ENCODE measurements at places on chromosomes 11 and 22.

- no peak for DNase-seq
These were observed 3.3 kb downstream of the BRD1 start for GRCh38 chr22:49824185-49824925.

DNA sequence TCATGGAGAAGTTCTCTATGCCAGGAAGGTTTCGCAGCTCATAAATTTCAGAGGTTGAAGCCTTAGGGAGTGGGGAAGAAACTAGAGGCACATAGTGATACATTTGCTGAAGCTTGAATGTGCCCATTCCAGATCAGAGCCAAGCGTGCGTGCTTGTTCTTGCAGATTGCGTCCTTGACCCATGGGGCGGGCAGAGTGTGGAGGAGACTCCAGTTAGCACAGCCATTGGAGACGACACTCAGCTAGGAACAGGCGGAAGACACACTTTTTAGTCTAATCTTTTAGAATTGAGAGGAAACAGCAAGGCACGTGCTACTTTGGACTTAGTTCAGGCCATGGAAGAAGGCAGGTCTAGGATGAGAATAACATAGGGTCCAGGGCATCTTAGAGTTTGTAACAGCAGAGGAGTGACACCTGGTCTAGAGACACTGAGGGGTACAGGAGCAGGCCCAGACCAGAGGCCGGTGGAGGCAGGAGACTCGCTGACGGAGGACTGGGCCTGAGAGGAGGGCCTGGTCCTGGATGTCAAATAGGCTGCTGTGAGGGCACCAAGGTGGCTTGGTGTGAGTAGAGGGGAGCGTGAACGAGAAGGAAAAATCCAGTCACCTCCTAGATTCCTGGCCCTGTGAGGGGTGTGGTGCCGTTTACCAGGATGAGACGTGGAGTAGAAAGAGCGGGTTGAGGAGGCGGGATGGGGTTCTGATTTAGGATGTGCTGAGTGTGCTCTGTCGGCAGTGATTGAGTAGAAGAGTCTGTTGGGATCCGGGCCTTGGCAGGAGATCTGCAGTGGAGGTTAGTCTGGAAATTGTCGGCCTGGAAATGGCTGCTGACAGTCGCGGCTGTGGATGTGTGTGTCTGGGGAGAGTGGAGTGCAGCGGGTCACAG, 154.7 kb downstream of the TBC1D22A start:
- no peak for DNase-seq

GRCh38 chr11:17801166-17801565, 66.6 kb downstream of the KCNC1 start:
- no peak for DNase-seq

GRCh38 chr11:2548596-2548995, 103.8 kb downstream of the KCNQ1 start:
- no peak for DNase-seq

DNA sequence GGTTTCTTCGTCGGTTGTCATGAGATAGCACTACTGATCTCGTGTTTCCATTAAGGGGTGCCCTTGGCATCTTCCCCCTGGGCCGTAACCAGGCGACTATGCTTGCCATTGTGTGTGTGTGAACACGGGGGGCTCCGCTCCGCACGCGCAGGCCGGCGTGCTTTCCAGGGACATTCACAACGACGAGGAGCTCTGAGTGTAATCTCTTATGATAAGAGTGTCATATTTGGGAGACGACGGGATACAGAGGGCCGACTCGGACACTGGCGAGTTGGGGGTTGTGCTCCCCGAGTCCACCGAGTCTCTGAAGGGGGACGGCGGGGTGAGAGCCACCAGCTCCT, 170.9 kb upstream of the CTSC start:
- DNase-seq: no peak
